ENCODE measurements at places on chromosomes 11 and 22.

DNA sequence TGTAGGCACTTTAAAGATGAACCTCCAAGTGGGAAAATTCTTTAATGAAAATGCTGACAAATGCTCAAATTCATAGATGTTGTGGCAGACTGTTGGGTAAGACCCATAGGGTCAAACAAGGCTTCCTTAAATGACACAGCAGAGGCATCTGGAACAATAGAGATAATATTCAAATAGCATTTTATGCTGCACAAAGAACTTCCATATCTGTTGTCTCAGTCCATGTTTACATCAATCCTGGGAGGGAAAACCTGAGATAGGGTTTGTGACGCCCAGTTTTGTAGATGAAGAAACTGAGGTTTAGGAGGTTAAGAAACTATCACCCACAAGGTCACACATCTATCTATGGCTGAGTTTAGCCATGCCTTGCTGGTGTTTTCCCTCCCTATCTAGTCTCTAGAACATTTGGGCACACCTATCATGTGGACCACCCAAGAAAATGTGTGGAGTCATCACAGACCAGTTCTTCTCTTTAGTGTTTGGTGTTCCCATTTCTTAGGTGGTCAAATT, 106.4 kb downstream of the EHF start:
- no peak for DNase-seq

DNA sequence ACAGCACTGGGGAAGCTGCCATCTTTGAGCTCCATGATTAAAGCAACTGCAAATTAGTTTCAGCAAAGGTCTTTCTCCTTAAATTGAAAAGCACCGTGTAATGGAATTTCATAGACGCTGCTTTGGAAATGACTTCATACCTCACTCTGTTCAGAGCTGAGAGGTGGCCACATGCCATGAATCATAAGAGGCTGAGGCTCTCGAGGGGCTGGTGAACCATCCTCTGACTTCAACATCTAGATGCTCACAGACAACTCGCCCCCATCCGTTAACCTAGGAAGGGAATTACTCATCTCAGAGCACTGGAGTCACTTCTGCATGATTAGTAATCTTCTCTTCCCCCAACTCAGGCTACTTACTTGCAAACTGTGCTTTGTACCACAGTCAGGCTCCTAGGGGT, 122.3 kb downstream of the RCN1 start:
- DNase-seq: no peak

- DNase-seq: no peak
These were observed 84.7 kb downstream of the MAML2 start for GRCh38 chr11:96257972-96258934.

GRCh38 chr11:65506772-65507505, 8.1 kb downstream of the MALAT1 start:
- peak; percentile 72 for DNase-seq

- no peak for DNase-seq
These were observed 6.4 kb upstream of the JAM3 start for GRCh38 chr11:134062265-134063123.

DNA sequence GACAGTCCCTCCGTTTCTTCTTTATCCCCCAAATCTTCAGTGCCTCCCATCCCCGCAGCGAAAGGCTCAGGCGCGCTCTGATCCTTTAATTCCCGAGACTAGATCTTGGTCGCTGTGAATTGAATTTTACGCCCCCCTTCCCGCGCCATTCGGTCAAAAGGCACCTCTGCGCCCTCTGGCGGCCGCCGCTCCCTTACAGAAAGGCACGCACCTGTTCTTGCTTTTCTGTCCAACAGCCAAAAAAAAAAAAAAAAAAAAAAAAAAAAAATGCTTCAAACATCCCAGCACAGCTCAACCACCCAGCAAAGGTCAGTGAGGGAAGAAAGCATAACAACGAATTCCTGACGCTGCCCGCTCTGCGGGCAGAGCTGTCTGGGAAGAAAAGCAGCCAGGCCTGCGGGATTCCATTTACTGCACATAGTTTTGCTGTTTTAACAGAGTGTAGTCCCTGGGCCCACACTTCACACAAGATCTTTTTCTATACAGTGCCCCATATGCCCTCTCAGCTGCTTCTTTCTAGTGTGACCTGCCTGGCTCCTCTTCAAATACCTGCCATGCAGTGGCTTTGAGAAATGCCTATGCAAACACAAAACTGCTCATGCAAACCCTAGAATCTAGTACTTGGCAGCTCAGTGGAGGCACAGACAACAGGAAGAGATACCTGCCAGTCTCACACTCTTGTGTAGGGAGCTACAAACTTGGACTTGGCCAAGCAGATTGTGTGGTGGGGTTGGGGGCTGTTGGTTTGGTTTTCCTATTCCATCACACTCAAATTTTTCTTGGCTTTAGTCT, 1.3 kb upstream of the ESAM start:
- DNase-seq: peak; percentile 91

GRCh38 chr11:34680206-34680605, 59.3 kb downstream of the EHF start:
- no peak for DNase-seq

GRCh38 chr22:47051441-47052071, 289.1 kb downstream of the TBC1D22A start:
- no peak for DNase-seq

- DNase-seq: no peak
These were observed 8.2 kb downstream of the MMP8 start for GRCh38 chr11:102716527-102716926.
